ENCODE measurements at places on chromosomes 13 and 19.

GRCh38 chr19:13004273-13004672, 9.0 kb downstream of the NFIX start:
- DNase-seq = no peak

DNA sequence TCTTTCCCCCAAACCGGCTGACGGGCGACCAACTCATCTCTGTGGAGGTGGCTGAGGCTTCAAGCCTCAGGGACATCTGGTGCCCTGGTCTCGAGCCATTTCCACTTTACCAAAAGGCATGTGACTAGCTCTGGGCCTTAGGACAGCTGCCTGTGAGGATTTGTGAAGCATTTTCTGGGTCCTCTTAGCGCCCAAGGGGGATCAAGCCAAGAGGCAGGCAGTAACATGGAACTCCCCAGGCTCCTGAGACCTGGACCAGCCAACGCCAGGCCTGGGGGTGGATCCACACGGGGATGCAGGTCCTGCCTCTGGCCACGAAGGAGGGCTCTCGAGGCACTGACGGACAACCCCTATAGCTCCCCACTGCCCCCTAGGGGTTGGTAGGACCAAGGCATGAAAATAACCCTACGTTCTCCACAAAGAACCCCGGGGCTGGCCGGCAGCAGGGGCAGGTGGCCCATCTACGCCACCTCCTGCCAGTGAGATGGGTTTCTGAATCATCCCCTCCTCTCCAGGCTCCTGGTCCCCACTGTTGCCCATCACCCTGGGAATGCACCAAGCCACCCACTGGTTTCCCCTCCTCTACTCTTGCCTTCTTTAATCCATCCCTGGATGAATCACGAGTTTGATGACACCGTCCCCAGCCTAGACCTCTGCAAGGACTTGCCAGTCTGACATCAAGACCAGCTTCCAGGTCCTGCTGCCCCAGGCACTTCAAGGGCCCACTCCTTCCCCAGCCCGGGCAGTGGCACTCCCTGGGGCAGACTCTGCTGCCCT, 7.0 kb upstream of the MYDGF start:
- peak; percentile 28 for DNase-seq

DNA sequence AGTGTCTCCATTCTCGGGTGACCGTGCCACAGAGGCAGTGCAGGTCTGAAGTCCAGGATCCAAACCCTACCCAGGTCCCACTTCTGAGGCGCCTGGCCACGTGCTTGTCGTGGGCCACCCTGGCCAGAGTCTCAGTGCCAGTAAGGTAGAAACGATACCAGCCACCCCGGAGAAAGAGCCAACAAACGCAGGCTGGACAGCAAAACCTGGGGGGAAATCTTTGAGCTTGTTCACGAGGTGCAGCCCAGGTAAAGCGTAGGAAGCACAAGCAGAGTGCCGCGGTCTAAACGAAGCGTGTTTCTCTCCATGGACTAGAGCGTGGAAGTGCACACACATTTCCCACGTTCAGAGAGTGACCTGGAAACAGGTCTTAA, 95.6 kb downstream of the ATP11A start:
- no peak for DNase-seq

GRCh38 chr19:48284896-48285295, 15.0 kb downstream of the ZNF114 start:
- peak; percentile 37 for DNase-seq

DNA sequence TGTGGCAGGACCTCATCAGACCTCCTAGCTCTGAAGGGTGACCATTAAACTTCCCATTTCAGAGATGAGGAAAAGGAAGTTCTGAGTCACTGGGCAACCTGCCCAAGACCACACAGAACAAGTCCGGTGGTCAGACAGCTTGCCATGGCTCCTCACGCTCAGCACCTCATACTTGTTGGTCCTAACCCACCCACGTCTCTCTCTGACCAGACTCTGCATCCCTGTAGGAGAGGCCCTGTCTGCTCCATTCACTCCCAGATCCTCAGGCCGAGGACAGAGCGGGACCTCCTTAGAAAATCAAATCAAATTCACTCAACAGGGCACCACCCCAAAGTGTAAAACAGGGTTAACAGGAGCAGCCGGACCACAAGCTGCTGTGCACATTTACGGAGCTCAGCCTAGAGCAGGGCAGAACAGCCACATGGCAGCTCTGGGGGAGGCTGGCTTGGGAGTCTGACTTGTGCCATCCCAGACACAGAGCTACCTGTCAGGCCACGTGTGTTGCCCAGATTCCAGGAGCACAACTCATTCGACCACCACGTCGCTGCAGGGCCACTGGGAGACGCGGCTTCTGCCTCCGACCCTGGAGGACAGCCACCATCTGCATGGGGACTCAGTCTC, 1.7 kb downstream of the MIER2 start:
- no peak for DNase-seq

DNA sequence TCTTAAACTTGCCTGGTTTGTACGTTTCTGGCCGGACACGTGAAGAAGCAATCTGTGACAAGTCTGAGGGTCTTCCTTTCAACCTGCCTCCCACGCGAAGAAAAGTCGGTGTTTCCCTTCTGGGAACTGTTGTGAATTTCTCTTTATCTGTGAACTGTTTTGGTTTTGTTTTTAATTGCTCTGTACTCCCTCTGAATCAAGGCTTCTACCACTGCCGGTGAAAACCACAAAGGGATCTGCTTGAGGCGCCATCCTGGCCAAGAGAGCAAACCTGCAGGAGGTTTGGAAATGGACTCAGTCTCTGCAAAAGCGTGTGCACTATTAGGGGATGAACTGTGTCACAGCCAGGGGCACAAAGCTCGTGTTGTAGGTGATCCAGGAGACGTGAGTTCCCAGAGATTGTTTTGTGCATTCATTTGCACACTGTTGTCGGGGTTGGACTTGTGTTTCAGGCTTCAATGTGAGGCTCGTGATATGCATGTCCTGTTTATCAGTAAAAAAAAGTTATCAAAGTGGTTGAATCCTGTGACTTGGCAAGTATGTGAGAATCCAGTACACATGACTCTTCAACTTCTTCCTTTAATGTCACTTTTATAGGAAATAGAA, 9.7 kb downstream of the SIGLEC8 start:
- no peak for DNase-seq

DNA sequence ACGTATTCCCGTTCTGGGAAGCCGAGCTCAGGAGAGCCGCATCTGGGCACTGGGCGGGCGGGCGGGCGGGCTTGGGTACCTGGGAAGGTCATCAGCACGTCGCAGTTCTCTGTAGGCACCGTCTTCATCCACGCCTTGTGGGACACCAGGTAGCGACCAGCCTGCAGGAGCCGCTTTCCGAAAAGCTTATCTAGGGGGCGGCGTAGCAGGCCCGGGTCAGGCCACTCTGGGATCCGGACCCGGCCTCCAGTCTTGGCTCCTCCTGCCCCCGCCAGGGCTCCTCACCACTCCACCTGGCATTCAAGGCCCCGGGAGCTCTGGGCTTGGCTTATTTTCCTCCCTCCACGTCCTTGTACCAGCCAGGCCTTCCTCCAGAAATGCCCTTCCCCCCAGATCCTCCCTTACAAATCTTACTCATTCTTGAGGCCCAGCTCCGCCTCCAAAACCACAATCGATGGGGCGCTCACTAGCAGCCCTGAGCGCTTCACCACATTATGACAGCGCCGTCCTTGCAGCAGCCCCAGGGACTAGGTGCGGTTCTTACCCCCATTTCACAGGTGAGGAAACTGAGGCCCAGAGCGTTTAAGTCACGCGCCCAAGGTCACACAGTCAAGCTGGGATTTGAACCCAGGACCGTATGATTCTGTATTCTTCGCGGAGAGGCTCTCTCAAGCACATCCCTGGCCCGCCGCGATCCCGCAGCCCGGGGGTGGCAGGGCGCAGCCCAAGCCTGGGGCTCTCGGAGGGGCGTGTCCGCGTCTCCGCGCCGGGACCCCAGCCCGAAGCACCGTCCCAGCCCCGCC, 843 bp downstream of the ANO8 start:
- no peak for DNase-seq

DNA sequence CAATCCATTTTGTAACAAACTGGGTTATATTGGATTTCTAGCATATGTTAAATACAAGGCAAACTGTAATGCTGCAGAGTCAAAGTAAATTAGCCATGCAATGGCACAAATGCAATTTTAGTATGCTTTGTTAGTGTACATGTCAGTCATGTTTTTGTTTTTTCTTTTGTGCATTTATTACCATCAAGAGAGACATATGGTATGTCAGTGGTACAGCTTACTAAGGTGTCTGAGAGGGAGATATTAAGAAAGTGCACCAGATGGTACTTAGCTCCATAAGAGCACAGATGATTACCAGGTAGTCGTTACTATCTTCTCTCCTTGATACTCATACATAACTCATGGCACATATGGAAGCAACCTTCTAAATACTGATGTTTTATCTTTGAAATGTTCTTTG, 550.3 kb downstream of the GPC5 start:
- DNase-seq = no peak

DNA sequence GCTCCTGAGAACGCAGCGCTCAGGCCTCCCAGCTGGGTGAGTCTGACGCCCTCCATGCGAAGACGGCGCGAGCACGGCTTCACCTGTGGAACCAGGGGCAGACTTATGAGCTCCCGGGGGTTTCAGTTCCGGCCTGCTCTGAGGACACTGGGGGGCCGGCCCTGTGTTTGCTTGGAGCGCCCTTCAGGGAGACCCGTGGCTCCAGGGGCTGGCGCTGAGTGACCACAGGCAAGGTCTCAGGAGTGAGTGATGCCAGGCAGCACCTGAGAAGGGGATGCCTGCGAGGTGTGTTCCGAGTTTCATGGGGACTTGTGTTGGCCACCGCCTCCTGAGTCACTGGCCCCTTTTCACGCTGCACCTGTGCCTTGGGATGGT, 4.5 kb downstream of the MCF2L start:
- no peak for DNase-seq

DNA sequence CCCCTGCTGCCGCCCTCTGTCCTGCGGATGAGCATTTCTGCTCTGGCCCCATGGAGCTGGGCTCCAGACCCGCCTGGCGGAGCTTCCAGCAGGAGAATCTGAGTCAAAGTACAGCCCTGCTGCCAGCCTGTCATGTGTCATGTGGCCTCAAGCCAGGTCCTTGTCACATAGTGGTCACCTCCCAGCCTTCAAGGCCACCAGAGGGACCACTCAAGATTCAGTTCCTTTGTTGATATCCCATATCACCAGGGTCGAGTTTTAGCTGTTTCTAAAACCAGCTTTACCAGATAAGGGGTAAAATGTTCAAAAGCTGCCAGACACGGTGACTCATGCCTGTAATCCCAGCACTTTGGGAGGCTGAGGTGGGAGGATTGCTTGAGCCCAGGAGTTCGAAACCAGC, 13.4 kb downstream of the THOP1 start:
- no peak for DNase-seq

DNA sequence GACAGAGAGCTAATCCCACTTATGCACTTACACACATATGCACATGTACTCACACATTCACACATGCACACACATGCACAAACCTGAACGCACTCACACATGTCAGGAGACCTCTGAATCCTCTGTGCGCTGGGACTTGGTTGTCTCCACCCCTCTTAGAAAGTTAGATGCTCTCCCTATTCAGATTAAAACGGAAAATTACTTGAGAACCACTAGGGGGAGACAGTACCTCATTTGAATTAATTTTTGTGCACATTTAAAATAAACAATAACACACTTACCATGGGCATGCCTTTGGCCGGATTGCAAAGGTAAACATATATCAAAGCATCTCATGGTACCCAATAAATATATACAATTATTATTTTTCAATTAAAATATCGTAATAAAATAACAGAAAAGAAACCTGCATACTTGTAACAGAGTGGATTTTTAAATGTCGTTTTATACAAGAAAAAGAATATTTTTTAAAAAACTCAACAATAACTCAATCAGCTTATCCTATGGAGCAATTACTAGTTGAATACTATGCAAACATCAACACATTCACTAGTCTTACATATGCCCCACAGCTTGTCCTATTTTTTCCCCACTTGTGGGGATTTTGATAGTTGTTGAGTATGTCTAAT, 9.5 kb upstream of the LILRB4 start:
- DNase-seq = peak; percentile 47

DNA sequence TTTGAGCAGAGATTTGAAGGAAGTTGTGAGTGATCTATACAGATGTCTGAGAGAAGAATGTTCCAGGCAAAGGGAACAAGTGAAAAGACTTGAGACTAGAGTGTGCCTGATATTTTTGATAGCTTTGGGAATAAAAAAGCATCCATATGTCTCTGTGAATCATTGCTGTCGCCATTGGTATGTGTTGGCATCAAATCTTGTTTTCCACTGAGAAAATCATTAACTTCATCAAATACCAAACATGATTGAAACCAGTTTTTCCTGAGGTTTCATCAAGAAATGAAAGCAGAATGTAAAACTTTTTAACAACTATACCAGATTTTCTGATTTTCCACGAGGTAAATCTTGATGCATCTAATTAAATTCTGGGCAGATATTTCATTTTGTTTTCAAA, 862.6 kb downstream of the DIAPH3 start:
- no peak for DNase-seq

DNA sequence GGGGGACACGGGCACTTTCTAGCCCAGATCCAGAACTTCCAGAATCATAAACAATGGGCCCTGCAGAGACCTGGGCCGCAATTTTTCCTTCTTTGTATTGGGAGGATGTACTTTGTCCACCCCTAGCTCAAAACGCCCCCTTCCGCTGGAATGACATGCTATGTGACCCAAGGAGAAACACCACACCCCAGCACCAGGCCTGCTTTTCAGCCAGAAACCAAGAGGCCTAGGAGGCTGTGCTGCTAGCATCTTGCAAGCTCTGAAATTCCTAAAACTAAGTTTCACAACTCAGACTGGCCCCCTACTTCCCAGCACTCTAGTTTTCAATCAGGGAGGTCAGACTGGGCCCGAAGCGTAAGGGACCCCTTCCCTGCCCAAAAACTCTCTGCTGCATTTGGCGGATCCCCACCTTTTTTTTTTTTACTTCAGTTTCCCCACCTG, 538 bp downstream of the LSM4 start:
- peak; percentile 61 for DNase-seq

GRCh38 chr19:15557223-15557622, 48.9 kb downstream of the CYP4F22 start:
- DNase-seq = no peak

DNA sequence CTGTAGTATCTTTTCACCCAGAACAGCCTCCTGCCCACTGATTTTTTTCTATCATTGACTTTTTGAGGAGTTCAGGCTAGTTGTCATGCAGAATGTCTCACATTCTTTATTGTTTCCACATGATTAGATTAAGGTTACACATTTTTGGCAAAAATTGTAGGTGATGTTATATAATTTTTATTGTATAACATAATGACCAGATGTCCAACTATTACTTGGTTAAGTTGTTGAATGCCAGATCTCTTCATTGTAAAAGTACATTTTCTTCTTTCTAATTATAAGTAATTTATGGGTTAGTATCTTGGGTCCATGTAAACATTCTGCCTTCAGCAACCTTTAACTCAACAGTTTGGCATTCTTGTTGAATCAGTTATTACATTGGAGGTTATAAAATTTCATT, 138.4 kb downstream of the POSTN start:
- DNase-seq = no peak
